ENCODE measurements at places on chromosomes 11 and 22. TPM values are rescaled to one million over a fixed set of nuclear protein-coding genes. Genes with fewer than 3 reads are reported as not detected.

POU2AF2 gene
- not detected for total RNA-seq

OR52H1 gene
- not detected for total RNA-seq

OR8D1 gene
- not detected for total RNA-seq

DNA sequence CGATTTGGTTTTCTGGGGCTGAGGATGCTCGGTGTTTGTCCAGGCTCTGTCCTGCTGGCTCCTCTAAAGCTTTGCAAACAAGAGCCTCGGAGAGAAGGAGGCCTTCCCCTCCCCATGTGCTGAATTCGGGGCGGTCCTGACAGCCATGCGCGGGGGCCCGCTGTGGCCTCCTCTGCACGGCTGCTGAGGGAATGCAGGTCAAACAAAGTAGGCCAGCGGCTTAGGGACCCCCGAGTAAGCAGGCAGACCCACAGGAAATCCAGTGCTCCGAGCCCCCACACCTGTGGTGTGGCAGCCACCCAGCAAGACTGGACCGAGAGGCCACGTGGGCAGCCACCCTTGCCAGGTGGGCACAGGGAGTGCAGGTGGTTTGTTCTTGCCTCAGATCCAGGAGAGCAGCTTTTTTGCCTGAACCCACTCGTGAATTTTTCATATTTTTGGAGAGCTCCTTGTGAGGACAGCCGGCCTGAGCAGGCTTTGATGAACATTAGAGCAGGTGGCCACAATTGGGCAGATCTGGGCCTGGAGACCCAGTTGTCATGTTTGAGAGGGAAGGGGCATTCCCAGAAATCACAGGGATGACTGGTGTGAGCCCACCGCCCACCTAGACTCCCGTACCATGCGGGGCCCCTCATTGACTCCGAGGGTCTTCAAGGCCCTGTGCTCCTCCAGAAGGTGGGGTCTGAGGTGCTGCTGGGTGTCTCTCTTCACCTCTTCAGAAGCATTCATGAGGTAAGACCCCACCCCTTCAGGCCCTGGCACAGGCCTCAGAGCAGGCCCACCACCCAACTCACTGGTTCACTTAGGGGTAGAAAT, 43.0 kb upstream of the KCNQ1OT1 start:
- no peak for DNase-seq

DNA sequence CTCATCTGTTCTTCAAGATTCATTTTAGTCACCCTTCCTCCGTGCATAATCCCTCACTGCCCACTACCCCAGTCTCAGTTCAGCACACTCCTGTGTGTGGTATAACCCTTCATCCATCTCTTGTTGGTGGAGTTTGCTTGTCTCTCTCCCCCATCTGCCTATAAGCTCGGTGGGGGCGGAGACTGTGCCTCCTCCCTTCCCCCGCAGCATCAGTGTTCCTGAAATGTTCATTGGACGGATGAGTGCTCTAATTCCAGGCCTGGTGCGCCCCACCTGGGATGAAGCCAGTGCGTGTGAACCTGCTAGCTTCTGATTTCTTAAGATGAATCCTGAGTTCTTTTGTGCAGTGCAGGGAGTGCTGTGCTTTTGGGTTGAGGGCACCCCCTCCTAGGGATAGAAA, 100.0 kb downstream of the GRIK4 start:
- DNase-seq = no peak

DNA sequence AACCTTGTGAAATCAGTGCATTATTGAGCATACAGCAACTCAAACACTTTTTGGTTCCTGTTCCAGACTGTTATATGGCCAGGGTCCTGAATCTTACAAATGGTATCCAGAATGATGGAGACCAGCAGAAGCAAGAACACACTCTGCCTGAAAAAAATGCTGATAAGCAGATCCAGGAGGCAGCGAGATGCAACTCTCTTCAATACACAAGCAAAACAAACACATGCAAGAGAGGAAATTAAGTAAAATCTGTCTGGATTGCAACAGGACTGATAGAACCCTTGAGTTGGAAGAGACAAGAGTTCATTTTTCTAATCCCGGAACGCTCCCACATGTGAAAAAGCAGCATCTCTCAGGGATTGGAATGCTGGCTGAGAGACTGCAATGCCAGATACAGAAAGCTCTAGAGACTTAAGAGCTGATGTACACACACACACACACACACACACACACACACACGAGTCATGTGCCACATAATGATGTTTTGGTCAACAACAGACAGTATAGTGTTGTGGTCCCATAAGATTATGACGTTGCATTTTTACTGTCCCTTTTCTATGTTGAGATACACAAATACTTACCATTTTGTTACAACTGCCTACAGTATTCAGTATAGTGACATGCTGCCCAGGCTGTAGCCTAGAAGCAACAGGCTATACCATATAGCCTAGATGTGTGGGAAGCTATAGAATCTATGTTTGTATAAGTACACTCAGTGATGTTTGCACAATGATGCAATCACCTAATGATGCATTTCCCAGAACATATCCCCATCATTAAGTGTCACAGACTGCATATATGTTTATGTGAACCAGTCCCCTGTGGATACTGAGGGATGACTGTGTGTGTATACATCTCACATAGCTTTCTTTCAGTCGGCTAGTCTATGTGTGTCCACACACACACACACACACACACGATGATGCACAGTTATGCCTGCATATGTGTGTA, 406.6 kb downstream of the LARGE1 start:
- no peak for DNase-seq

DNA sequence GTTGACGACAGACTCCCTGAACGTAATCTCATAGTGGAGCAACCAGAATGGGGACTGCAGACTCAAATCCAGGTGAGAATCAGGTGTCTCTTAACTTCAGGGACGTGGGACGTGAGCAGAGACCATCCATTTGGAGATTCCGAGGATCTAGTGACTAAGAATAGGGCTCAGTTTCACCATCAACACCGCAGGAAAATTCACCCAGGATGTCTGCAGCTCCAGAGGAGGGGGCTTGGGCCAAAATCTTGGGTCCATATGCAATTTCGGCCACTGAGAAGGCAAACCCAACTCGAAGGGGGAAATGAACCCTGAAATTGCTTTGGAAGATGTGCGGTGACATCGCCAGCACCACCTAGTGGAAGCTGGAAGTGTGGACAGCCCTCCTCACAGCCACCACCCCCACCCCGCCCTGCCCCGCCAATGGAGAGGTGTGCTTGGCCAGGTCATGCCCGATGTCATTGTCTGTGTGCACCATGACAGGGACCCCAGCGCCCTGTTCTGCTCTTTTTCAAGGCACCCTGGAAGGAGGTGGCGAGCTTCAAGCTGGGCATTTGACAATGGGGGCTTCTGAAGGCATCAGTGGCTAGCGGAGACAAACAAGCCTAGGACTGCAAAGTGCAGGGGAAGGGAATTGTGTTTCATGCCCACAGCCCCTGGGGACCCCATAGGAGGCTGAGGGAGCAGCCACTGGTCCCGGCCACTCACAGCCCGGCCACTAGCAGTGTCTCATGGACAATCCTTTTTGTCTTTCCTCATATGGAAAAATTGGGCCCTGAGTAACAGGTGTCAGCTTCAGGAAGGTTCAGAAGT, 24.8 kb downstream of the APOL1 start:
- DNase-seq = peak; percentile 74

DNA sequence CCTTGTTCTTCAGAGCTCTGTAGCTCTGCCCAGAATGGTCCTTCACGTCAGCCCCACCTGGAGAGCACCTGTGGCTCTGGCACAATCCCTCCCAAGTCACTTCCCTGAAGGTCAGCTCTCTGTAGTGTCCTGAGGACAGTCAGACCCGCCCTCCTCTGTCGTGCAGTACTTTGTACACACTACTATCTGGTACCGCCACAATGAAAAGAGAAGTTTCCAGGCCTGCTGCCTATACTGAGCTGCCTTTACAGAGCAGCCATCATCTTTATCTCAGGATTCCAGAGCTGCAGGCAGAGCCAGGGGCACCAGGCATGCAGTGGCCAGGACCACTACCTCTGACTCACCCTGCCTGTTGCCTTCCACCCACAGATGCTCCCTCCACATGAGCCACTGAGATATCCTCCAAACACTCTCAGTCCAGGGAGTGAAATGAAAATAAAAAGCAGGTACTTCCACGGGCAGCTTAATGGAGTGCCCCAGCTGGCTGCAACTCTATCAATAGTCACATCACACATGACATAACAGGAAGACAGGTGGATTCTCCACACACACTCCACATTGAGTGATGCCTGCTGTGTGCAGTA, 7.3 kb downstream of the PACSIN2 start:
- no peak for DNase-seq

DNA sequence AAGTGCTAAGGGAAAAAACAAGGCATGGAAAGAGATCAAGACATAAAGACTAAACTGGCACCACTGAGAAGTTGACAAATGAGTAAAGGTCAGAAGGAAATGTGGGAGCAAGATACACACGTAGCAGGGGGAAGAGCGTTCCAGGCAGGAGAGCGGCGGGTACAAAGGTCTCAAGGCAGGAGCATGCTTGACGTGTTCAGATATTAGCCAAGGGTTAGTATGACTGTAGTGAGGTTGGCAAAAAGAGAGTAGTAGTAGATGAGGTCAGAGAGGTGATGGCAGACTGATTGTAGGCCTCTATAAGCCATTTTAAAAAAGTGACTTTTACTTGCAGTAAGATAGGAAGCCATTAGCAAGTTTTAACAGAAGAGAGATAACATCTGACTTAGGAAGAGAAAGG, 9.9 kb downstream of the SYT9 start:
- DNase-seq = no peak

GRCh38 chr22:49566141-49566541, 261.5 kb downstream of the BRD1 start:
- no peak for DNase-seq

- no peak for DNase-seq
Measured at GRCh38 chr11:123576501-123576900, 77.9 kb downstream of the SCN3B start.

Measured in activated CD4-positive, alpha-beta memory T cell treated with anti-CD3 and anti-CD28 coated beads, Interleukin-2, amount 10 ng/mL, durations not matched to agents 7 days and 5 days (primary cell).